ENCODE measurements at places on chromosomes 16 and 17.

- DNase-seq = peak; percentile 65
Measured at GRCh38 chr17:78925662-78926555, 722 bp upstream of the TIMP2 start.

DNA sequence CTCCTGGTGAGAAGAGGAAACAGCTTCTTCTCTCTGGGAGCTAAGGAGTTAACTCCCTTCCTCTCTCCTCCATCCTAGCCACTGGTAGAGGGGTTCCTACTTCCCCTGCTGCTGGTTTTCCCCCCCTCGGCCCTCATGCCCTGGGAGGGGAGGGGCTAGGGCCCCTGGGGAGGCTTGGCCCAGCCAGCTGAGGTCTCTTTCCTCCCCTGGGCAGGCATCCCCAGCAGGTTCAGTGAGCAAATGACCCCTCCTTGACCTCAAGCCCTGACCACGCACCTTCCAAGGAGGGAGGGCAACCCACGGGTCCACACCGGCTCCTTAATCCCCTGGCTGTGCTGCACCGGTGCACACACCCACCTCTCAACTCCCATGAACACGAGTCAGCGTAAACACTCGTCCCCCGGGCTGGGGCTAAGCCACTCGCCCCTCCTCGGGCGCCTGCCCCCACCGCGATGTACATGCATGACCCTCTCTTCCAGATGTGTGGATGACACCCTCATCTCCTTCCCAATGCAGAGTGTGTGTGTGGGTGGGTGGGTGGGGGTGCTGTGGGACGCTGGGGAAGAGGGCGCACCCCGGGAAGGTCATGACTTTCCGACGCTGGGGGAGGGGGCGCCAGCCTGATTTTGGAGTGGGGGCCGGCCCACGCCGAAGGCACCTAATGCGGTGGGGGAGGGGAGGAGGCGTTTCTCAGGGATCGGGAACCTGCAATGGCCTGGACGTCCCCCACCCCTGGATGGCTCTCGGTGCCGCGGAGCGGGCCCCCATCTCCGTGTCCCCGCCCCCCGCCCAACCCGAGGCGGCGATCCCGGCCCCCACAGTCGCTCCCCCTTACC is 33.7 kb downstream of the SRCIN1 start:
- DNase-seq = peak; percentile 68

GRCh38 chr16:77062878-77063675 is 127.9 kb upstream of the MON1B start:
- DNase-seq = no peak

DNA sequence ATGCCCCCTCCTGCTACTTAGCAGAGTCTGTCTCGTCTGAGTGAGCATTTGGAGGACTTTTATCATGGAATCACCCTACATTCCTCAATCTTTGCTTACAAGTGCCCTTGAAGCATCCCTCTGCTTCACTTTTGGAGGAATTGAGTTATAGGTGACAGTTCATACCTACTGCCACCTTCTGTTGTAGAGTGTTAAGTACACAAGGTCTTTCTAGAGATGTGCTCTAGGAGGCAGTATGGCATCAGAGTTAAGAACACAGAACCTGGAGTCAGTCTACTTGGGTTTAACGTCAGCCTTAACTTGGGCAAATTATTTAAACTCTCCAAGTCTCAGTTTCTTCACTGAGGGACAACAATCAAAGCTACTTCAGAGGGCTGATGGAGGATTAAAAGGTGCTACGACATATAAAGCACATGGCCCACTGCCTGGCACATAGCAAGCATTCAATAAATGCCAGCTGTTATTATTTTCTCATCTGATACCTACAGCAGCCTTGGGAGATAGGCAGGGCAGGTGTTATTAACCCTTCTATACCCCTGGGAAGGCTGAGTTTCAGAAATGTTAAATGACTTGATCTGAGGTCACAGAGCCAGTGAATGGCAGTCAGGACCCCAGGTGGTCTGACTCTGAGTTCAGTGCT is 62.2 kb downstream of the UTP18 start:
- DNase-seq = no peak

DNA sequence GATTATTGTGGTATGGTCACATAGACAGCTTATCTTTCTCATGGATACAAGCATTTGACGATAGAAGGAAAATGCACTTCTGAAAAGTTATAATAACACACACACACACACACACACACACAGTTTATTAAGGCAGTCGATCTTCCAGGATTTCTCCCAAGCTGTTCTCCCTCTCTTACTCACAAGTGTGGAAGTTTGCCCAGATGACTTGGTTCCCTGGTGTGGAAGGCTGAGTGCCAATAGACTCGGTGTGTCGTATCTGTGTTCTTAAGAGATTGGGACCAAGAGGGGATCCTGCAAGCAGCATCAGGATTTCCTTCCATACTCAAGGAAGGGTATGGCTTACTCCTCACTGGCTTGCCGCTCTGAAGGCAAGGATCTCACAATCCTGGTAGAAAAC is 279.6 kb downstream of the HS3ST3B1 start:
- no peak for DNase-seq

GRCh38 chr16:85067426-85067825 is 39.8 kb downstream of the KIAA0513 start:
- no peak for DNase-seq

- no peak for DNase-seq
Measured at GRCh38 chr16:68235108-68235886, 630 bp downstream of the ESRP2 start.

GRCh38 chr17:43171586-43172487 is 823 bp downstream of the NBR1 start:
- no peak for DNase-seq

DNA sequence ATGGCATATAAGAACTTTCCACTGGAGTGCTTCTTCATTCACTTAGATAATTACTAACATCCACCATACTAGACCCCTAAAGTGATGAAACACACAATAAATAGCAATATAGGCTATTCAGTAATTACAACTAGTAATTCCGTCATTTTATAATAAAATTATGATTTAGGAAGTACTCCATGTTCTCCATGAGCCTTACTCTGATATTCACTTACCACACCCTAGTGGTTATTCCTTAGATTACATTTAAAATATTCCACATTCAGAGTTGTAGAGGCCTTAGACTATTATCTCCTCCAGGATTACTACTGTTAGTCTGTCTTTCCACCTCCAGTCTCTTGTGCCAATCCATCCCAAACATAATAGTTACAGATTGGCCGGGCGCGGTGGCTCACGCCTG is 62.4 kb downstream of the STH start:
- DNase-seq = no peak

- no peak for DNase-seq
Measured at GRCh38 chr17:34673995-34674890, 94.9 kb downstream of the TMEM132E start.

DNA sequence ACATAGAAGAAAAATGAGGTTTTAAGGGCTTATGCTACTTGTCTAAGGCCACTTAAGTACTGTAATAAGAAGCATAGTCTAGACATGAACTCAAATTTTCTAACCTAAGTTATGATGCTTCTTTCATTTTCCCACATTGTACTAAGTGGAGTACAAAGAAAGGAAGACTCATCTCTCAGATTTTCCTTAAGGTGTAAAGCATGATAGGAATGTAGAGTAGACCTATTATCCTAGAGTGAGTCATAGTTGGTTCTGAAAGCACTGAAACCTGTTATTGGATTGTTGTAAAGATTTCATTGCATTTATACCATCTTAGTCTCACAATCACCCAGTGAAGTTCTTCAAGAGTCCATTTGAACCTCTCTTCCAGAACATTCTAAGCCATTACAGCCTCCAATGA is 343.8 kb downstream of the TOX3 start:
- no peak for DNase-seq

GRCh38 chr16:12168074-12169000 is 191.8 kb downstream of the SNX29 start:
- DNase-seq = no peak

DNA sequence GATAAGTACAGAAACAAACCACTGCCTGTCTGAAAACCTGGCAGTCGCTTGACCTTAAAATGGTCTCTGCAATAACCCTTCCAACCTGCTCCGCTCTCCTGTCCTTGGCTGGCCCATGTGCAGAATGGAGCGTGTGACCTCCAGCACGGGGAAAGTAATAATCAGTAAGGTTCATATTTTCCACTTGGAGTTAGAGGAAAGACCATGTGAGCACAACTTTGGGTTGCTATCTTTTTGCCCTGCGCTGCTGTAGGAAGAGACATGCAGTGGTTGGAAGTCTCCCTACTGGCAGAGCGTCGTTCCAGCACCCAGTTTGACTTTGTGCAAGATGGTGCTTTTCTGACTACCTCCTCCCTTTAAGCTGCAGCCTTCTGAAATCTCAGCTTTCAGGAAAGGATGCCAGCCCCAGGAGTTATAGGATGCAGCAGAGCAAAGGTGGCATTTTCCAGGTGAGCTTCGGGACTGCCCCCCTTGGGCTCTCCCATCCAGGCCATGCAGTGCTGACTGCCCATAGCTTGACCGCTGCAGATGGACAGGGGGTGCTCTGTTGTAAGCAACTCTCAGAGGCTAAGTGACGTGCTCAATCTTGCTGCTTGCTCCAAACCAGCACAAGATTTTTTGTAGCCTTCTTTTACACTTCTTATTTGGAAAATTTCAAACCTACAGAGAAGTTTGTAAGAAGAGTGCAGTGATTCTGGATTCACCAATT is 110.7 kb upstream of the NOL11 start:
- DNase-seq = no peak

DNA sequence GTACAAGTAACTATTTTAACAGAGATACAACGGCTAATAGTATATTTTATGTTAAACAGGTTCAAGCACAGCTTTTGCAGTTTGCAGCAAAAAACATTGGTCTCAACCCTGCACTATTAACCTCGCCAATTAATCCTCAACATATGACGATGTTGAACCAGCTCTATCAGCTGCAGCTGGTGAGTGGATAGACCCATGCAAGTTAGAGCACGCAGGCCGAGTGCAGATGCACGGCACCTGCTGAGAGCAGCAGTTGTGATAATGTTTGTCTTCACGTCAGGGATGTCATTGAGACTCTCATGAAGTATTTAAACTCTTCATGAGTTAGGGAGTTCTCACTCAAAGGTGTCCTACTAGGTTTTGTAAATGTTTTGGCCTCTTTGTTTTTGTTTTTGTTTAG is 45.6 kb downstream of the TMC6 start:
- DNase-seq = no peak

DNA sequence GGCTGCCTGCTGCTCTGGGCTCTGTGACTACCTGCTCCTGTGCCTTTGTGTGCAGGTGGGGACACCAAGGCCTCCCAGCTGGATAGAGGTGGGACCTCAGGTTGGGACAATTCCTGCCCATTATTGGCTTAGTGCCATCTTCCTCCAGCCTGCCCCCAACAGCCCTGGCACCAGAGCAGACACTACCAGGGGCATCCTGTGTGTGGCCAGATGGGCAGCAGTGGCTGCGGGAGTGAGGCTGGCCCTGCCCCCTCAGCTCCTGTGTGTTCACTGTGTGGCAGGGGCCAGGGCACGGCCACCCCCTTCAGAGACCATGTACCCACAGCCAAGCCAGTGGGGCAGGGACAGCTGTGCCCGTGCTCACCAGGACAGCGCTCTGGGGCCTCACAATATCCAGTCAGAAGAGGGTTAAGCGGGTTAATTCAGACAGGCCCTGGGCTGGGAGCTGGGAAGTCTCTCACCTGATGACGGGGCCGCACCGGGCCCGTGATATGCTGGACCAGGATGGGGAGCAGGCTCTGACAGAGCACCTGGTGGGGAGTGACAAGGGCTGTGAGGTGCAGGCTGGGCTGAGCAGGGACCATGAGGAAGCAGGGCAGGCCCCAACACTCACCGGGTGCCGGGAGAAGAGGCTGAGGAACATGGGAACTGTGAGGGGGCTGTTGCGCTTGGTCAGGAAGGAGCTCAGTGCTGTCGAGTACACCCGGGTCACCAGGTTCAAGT is 13.0 kb downstream of the MYBBP1A start:
- no peak for DNase-seq

- DNase-seq = no peak
Measured at GRCh38 chr17:63480826-63481487, 4.1 kb downstream of the ACE start.

DNA sequence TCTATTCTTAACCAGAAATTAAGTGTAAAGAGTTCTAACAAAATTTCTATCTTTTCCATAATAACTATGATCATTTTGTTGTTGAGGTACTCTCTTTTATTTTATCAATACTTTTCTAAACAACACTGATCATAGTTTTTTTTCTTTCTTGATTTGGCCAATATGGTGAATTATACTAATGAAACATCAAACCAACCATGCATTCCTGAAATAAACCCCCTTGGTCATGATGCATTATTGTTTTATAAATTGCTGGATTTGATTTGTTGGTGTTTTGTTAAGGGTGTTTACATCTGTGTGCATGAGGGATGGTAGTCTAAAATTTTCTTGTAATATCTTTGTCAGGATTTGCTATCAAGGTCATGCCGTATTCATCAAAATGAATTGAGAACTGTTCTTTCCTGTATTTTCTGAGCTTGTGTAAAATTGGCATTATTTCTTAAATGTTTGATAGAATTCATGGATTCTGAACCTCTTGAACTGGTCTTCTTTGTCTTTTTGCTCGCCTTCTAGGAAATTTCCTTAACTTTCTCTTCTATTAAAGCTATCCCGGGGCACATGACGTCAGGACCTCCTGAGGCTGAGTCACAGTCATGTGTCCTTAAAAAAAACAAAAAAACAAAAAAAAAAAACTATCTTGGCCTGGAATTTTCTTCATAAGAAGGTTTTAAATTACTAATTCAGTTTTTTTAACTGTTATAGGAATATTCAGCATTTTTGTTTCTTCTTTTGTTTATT is 3.9 kb upstream of the TRIM25 start:
- DNase-seq = no peak

DNA sequence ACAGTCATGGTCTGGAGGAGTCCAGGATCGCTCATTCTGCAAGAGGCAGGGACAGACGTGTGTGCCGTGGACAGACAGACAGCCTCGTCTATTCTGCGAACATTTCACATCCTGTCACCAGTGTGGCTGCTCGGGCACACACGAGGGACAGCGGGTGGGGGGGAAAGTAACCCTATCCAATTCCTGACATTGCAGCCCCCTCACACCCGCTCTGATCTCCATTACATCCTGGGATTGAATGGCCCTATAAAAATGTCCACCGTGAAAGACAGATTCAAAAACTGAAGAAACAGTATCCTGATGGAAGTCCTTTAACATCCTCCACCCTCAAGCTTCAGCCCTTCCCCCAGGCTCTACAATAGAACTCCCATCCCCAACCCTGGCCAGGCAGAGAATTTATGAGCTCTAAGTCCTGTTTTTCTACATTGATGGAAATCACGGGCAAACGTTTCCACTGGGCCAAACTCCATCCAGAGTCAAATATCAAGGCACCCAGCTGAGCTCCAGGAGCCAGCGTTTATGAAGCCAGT is 39.4 kb downstream of the HS3ST3A1 start:
- DNase-seq = no peak

DNA sequence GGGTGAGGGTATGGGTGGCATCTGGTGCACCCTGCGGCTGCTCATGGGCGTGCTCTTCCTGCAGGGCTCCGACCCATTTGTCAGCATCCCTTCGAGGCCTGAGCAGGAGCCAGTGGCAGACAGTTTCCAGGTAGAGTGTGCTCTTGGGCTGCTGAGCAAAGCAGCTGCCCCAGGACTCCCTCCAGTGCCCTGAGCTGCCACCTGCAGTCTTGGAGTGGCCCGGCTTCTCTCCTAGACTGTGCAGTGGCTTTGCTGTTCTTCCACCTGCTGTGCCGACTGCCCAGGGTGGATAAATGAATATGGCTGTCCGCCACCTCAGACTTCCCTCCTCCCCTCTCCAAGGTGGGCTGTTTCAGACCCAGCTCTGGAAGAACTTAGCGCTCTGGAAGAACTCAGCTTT is 10.8 kb upstream of the JPT2 start:
- no peak for DNase-seq

Data from upper lobe of left lung (tissue), 6 donors.